ENCODE measurements at places on chromosomes 2 and 18.

GRCh38 chr2:218811382-218811781 is 20.2 kb downstream of the PRKAG3 start:
- no peak for DNase-seq

GRCh38 chr2:135096665-135097446 is 44.8 kb downstream of the RAB3GAP1 start:
- no peak for DNase-seq

GRCh38 chr2:94872676-94873361 is 1.6 kb downstream of the TEKT4 start:
- no peak for DNase-seq

- DNase-seq: no peak
Measured at GRCh38 chr2:63701406-63701805, 112.6 kb downstream of the MDH1 start.

- no peak for DNase-seq
Measured at GRCh38 chr2:127063701-127064590, 43.0 kb downstream of the BIN1 start.

DNA sequence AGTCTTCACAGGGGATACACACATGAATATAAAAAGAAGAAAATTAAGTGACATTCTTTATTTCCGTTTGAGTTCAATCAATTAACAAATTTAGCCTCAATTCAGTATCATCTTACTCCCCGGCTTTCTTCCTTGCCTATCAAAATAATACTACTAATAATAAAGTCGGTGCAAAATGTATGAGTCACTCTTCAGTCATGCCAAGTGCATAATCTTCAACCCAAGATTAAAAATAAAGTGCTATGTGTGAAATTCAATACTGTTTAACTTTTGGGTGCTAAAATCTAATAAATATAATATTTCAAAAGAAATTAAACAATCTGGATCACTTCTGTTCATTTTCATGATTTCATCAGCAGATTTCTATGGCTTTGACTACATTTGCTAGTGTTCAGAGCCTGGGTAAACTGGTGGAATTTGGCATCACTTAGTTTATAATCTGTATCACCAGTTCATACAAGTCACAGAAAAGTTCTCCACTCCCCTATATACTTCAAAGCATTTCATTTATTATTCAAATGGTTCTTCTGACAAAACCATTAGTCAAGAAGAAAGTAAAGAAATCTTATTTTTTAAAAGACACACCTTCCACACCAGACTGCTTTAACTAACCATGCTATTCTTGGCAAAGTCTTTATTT is 183.6 kb downstream of the THADA start:
- no peak for DNase-seq

Measured in stimulated activated CD4-positive, alpha-beta T cell treated with anti-CD3 and anti-CD28 coated beads, Interleukin-15, amount 100 ng/mL, for 24 hours (primary cell).